ENCODE measurements at places on chromosomes 5 and 9.

GRCh38 chr5:23614422-23614821, 107.0 kb downstream of the PRDM9 start:
- H3K27ac ChIP-seq = no peak overlapping the region
- no peaks in the 10 kb centered on the region for H3K36me3 ChIP-seq
- DNase-seq = no peak
- H3K4me1 ChIP-seq = no peaks in the 10 kb centered on the region

GRCh38 chr9:7144265-7145046, 386.7 kb downstream of the KDM4C start:
- peaks cover 34% of the 10 kb centered on the region for H3K4me1 ChIP-seq
- H3K27me3 ChIP-seq = no peaks in the 10 kb centered on the region
- no peak overlapping the region for H3K27ac ChIP-seq
- H3K4me3 ChIP-seq = no peak overlapping the region
- peaks cover 14% of the 10 kb centered on the region for H3K36me3 ChIP-seq

GRCh38 chr9:92292338-92293074, 991 bp downstream of the IARS1 start:
- no peaks in the 10 kb centered on the region for H3K27me3 ChIP-seq
- H3K4me1 ChIP-seq = peaks cover 40% of the 10 kb centered on the region
- H3K4me3 ChIP-seq = peak overlapping the region; percentile 97
- H3K27ac ChIP-seq = peak overlapping the region; percentile 97
- H3K36me3 ChIP-seq = peaks cover 30% of the 10 kb centered on the region
- DNase-seq = no peak

- no peak for DNase-seq
- no peak overlapping the region for H3K4me3 ChIP-seq
- peaks cover 5% of the 10 kb centered on the region for H3K4me1 ChIP-seq
These were observed 8.0 kb downstream of the ABCA2 start for GRCh38 chr9:137019891-137020683.

All from central memory CD8-positive, alpha-beta T cell (primary cell).